ENCODE measurements at places on chromosomes 7 and 10.

GRCh38 chr10:71476228-71477011 is 79.7 kb downstream of the CDH23 start:
- DNase-seq = no peak

- DNase-seq = no peak
Observed at GRCh38 chr7:42035210-42035609, 201.8 kb downstream of the GLI3 start.

DNA sequence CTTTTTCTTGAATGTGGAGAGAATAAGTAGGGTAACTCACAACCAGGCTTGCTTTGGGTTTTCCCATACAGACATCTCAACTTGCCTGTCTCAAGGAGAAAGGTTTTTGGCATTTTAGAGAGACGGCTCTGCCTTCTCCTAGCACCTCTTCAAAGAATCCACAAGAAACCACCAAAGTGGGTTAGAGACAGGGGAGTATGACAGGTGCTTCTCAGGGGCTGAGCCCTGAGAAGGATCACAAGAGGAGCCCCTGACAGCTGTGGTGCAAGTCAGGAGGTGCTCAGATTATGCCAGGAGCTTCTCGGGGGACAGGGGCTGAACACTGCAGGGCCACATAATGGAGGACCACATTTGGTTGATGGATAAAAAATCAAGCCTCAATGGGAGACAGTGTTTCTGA is 170.8 kb upstream of the LYZL2 start:
- no peak for DNase-seq

DNA sequence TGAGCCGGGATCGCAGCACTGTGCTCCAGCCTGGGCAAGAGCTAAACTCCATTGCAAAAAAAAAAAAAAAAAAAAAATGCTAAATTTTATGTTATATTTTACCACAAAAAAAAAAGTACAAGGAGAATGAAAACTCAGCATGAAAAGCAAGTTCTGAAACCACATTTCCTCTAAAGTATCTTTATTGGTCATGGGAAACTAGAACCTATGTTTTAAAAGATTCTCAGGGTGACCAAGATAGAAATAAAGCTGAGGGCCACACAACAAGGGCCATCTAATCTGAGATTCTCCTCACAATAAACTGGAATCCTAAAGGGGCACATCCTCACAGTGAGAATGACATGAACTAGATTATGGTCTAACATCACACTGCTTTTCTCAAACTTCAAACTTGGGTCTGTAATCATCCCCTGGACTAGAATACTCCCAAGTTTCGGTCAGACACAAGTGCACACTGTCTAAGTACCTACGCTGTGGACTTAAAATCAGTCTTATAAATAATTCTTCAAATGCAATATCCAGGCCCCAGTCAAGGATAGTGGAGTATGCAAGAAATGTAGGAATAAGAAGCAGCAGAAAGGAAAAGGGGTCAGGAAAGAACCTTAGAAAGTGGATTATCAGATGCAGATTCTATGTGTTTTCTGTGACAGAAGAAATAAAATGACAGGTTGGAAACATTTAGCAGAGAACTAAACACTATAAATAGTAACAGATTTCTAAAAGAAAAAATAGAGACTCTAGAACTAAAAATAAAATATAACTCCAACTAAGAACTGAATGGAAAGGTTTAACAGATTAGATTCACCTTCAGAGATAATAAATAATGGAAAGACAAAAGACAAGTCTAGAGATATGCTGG is 49.9 kb downstream of the COA1 start:
- no peak for DNase-seq

GRCh38 chr7:111735661-111736551 is 173.6 kb upstream of the IMMP2L start:
- peak; percentile 29 for DNase-seq

- DNase-seq = no peak
Observed at GRCh38 chr7:151249034-151249731, 689 bp upstream of the SMARCD3 start.

DNA sequence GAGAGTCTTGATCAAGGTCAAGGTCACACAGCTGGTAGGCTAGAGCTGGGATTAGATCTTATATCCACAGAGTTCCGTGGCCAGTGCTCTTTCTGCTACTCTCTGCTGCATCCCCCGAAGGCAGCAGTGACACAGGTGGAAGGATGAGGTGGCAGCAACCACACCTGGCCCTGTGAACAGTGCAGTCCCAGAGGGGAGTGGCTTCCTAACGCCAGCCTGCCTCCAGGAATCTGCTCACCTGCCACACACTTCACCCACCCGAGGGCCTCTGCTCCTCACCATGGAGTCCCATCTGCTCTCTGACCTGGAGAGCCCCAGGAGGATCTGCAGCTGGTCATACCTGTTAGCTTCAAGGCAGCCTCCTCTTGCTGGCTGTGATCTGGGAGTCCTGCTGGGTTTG is 484.2 kb downstream of the PLXNA4 start:
- DNase-seq = no peak

DNA sequence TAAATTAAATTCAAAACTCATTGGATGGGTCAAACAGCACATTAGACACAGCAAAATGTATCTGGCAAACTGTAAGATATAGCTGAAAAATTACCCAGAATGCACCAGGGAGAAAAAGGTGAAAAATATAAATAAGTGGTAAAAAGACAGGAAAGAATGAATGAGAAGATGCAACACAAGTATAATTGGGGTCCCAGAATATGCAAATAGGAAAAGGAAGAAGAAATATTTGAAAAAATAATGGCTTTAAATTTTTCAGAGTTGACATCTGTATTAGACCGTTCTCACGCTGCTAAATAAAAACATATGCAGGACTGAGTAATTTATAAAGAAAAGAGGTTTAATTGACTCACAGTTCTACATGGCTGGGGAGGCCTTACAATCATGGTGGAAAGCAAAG is 167.7 kb upstream of the PLXNA4 start:
- no peak for DNase-seq

- DNase-seq = no peak
Observed at GRCh38 chr7:25885057-25885576, 266.9 kb upstream of the NFE2L3 start.

GRCh38 chr7:123771846-123772245 is 23.0 kb upstream of the WASL start:
- DNase-seq = no peak

DNA sequence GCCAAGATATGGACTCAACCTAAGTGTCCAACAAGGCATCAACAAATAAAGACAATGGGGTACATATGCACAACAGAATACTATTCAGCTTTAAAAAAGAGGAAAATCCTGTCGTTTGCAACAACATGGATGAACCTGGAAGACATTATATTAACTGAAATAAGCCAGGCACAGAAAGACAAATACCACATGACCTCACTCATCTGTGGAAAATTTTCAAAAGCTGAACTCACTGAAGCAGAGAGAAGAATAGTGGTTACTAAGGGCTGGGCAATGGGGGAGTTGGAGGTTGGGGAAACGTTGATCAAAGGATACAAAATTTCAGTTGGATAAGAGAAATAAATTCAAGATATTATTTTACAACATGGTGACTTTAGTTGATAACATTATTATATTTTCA is 221.4 kb upstream of the PITRM1 start:
- DNase-seq = no peak

DNA sequence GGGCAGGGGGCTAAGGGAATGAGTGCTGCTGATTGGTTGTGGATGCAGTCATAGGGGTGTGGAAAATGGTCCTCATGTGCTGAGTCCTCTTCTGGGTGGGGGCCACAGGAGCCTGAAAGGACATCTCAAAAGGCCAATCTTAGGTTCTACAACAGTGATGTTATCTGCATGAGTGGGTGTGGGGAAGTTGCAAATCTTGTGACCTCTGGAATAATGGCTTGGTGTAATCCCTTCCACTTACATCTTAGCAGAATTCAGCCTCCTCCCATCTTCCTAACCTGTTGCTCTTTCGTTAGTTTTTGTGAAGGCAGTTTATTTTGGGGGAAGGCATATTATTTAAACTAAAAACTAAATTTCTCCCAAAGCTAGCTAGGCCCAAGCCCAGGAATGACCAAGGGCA is 42.0 kb upstream of the OIT3 start:
- DNase-seq = no peak

- DNase-seq = no peak
Observed at GRCh38 chr7:135801045-135801693, 52.6 kb upstream of the FAM180A start.

DNA sequence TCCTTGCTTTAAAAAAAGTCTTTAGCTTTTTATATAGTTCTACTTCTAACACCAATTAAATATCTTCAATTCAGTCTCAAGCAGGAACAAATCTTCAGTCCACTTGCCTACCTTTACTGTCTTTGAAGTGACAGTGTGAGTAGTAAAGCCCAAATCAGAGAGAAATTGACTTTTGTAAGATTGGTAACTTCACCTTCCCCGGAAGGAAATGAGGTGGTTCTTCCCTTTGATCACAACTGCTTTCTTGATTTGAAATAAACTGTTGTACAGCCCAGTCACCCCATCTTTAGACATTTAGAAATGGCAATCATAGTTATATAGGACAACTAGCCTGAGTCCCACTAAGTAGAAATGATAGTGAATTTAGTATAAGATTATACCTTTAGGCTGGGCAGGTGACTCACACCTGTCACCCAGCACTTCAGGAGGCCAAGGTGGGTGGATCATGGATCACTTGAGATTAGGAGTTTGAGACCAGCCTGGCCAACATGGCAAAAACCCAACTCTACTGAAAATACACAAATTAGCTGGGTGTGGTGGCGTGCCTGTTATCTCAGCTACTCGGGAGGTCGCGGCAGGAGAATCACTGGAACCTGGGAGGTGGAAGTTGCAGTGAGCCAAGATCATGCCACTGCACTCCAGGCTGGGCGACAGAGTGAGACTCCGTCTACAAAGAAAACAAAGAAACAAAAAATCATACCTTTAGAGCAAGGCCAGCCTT is 4.7 kb downstream of the FAS start:
- DNase-seq = no peak

- DNase-seq = no peak
Observed at GRCh38 chr7:138092486-138093028, 16.3 kb downstream of the AKR1D1 start.

DNA sequence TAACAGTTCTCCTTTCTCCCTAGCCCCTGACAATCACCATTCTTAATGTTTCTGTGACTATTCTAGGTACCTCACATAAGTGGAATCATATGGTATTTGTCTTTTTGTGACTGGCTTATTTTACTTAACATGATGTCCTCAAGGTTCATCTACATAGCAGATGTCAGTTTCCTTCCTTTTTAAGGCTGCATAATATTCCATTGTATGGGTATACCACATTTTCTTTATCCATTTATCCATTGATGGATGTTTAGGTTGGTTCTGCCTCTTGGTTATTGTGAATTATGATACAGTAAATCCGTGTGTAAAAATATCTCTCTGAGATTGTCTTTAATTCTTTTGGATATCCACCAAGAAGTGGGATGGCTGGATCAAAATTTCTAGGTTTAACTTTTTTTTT is 13.2 kb downstream of the BBS9 start:
- no peak for DNase-seq

- DNase-seq = no peak
Observed at GRCh38 chr7:36013246-36014014, 139.6 kb upstream of the EEPD1 start.

GRCh38 chr10:48501226-48501625 is 103.6 kb downstream of the ARHGAP22 start:
- no peak for DNase-seq

DNA sequence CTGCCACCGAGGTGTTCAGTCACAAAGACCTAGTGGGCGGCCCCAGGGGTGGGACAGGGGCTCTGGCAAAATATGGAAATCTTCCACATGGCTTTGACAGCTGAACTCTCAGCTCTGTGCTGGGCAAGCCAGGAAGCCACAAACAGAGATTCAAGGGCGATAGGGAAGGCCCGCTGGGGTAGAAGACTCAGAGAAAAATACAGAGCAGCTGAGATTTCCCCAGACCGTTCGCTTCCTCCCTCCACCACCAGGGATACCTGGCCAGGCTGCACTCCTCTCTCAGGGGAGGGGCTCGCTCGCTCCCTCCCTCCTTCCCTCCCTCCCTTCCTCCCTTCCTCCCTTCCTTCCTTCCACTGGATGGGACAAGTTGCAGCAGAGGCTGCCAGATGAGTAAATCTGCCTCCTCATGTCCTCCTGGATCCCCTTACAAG is 260.5 kb downstream of the PRPF18 start:
- DNase-seq = no peak

DNA sequence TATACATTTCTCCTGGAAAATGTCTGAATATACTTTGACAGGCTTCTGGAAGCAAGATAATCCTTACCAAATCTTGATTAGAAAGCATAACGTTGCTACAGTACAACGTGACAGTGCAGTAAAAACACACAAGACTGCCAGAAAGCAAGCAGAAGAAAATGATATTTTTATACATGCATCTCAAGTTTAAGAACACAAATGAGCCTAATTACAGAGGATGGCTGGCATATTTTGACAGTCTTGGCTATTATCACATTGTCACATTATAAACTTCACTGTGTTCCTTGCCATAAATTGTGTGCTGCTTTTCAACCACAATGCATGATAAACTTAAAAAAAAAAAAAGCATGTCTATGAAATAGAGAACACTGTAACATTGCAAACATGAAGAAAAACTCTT is 4.3 kb downstream of the IKZF5 start:
- DNase-seq = no peak

DNA sequence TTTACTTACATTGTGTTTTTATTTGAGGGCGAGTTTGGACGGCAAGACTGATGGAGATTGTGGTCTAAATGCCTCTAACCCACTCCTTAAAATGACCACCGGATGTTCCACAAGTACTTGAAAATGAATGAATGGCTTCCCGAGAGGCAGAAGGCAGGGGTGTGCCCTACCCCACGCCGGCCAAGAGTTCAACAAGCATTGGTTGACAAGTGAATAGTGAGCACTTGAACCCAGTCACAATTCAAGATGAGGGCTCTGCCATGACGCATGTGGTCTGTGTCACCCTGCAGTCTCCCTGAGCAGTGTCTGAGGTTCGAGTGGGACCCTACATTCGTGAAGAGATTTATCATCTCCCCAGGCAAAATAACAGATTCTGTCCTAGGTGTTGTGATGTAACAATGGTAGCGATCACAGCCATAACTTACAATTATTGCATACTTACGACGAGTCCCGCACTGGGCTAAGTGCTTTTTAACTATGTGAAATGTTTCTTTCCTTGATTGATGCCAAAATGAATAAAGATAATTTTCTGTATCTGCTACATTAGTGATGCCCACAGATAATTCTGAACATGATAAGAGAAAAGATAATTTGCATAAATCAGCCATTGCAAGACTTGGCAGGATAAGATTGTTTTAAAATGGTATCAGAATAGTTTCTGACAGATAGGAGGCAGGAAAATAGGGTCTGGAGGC is 305.4 kb downstream of the WDR37 start:
- DNase-seq = no peak

- DNase-seq = no peak
Observed at GRCh38 chr10:73937333-73938043, 26.6 kb downstream of the PLAU start.
